Activated CD4-positive, alpha-beta T cell treated with anti-CD3 and anti-CD28 coated beads, Interleukin-2, amount 10 ng/mL, durations not matched to agents 7 days and 5 days (primary cell): ENCODE measurements at places on chromosomes 6 and 20. TPM values are rescaled to one million over a fixed set of nuclear protein-coding genes. Genes with fewer than 3 reads are reported as not detected.

Gene PI3
- not detected for total RNA-seq

Gene LY6G6C
- total RNA-seq = not detected

Gene EBF4
- total RNA-seq = 0.27 TPM

Gene VEGFA
- total RNA-seq = 25.8 TPM

Gene DEFB110
- total RNA-seq = not detected
